ENCODE measurements at places on chromosomes 2 and 18. TPM values are rescaled to one million over a fixed set of nuclear protein-coding genes. Genes with fewer than 3 reads are reported as not detected.

IL37 gene
- total RNA-seq: not detected

TRABD2A gene
- total RNA-seq: not detected

RUFY4 gene
- not detected for total RNA-seq

PAIP2B gene
- total RNA-seq: 15.1 TPM

SALL3 gene
- 1.6 TPM for total RNA-seq

HOXD12 gene
- total RNA-seq: not detected

RAD51AP2 gene
- total RNA-seq: 0.12 TPM

CFAP53 gene
- 0.56 TPM for total RNA-seq

C2orf15 gene
- total RNA-seq: 2.3 TPM

TTN gene
- 1,214 TPM for total RNA-seq

FBXO36 gene
- 5.7 TPM for total RNA-seq

RGPD6 gene
- 33.9 TPM for total RNA-seq

GAL3ST2 gene
- total RNA-seq: 0.18 TPM

SMCHD1 gene
- total RNA-seq: 34.1 TPM

PPM1B gene
- 30.8 TPM for total RNA-seq

TCF23 gene
- total RNA-seq: not detected

LYPD1 gene
- total RNA-seq: 2.3 TPM

WDFY1 gene
- total RNA-seq: 20.7 TPM

ERFE gene
- 1.5 TPM for total RNA-seq

GTF2A1L gene
- total RNA-seq: 1.9 TPM

IGFBP2 gene
- 451 TPM for total RNA-seq

SNTG2 gene
- 0.66 TPM for total RNA-seq

LONRF2 gene
- total RNA-seq: 0.83 TPM

PASK gene
- 8.5 TPM for total RNA-seq

SCN7A gene
- total RNA-seq: 0.42 TPM

IL1F10 gene
- total RNA-seq: not detected

GNAL gene
- total RNA-seq: 10.4 TPM

CKAP2L gene
- 1.7 TPM for total RNA-seq

CFAP65 gene
- 0.07 TPM for total RNA-seq

PLEKHH2 gene
- 1.0 TPM for total RNA-seq

PLGLB1 gene
- total RNA-seq: 0.92 TPM

DES gene
- 47.0 TPM for total RNA-seq

TMEM200C gene
- 26.8 TPM for total RNA-seq
